ENCODE measurements at places on chromosomes 1 and 21. TPM values are rescaled to one million over a fixed set of nuclear protein-coding genes. Genes with fewer than 3 reads are reported as not detected.

OR6N1 gene
- not detected for total RNA-seq

NGF gene
- not detected for total RNA-seq

GPR52 gene
- 0.82 TPM for total RNA-seq

FASLG gene
- 0.24 TPM for total RNA-seq

CAMSAP2 gene
- 5.4 TPM for total RNA-seq

KCNJ9 gene
- 0.30 TPM for total RNA-seq

S100B gene
- 3.3 TPM for total RNA-seq

HMGCS2 gene
- 374 TPM for total RNA-seq

LCE1E gene
- total RNA-seq: not detected

MAN1C1 gene
- total RNA-seq: 4.3 TPM

ZNF695 gene
- 1.2 TPM for total RNA-seq

IFNLR1 gene
- total RNA-seq: 16.8 TPM
